ENCODE measurements at places on chromosomes 1 and 21. TPM values are rescaled to one million over a fixed set of nuclear protein-coding genes. Genes with fewer than 3 reads are reported as not detected.

The LINGO4 gene
- total RNA-seq = not detected

The FCER1G gene
- 2.6 TPM for total RNA-seq

- DNase-seq = no peak
Observed at GRCh38 chr1:223334156-223334555, 29.8 kb downstream of the SUSD4 start.

DNA sequence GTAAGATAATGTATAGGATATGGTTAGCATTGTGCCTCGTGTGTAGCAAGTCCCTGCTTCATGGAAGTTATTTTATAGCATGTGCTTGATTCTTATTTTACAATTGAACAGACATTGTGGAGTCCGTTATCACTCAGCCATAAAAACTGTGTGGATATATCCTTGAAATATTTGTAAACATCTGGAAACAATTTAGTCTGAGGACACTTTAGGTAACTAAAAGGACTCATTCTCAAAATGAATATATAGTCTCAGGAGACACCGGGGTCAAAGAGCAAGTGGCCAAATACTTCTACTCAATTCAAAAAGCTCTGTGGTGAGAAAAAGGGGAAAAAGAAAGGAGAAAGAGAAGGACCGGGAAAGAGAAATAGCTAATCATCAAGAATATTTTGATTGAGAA, 23.7 kb downstream of the PRRX1 start:
- DNase-seq = no peak

- no peak for DNase-seq
Observed at GRCh38 chr1:1118011-1118875, 2.4 kb upstream of the C1orf159 start.

GRCh38 chr21:31446226-31446855, 102.3 kb upstream of the TIAM1 start:
- no peak for DNase-seq

- no peak for DNase-seq
Observed at GRCh38 chr21:44701541-44701940, 4.6 kb downstream of the KRTAP10-12 start.

All from SK-MEL-5 (cell line).